ENCODE measurements at places on chromosomes 7 and 10.

DNA sequence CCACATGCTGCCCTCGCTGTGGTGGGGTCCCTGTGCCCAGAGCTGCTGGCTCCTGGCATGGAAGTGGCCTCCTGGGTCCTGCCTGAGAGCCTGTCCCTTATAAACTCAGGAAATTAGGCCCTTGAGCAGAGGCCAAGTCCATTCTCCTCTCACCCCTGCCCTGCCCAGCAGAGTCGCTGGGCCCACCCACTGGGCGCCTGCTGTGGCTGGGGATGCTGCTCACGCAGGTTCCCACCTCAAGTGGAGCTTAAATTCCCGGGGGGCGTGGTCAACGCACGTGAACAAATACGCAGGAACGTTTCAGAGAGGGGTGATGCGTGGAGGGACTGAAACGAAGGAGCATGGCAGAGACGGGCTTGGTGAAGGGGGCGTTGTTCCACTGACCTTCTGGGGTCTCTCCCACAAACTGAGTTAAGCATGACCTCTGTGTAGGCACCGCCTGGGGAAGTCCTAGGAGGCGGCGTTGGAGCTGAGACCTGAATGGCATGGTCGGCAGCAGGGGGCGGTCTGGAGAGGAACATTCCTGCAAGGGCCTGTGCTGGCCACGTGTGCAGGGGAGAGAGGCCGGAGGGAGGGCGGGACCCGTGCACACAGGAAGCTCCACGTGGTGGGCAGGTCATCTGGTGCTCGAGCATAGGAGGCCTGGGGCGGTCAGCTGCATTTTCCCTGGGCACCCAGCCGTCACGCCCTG is 27.9 kb downstream of the FAM20C start:
- DNase-seq: no peak

DNA sequence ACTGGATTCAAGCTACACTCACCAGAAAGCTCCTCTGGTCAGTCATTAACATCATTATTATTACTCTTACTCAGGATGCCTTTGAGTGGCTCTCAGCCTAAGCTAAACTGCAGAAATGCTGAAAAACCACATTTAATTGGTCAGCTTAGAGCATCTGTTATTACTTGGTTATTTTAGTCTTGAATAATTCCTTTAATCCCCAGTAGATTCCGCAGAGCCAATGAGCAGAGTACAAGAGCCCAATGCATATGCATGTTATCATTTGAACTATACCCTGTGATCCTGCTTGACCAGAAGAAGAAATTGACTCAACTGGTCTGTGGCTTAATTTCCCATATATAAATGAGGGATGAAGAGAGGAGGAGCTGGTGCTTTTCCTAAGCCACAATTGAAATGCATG is 417.6 kb upstream of the C7orf33 start:
- DNase-seq: no peak

DNA sequence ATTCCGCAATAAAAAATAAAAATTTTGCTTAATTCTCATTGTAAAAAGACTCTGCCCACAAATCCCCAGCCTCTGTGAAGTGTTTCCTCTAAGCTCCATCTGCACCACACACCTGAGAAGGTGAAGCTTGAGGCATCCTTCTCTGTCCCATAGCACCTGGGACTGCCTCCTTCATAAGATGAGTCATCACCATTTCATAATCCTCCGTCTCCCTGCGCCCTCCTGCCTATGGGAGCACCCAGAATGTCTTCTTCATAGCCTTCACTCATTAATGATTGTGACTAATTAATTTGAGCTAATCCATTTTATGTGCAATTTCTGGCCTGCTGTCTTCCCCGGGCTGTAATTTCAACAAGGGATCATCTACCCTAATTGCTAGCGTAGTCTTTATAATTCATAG is 90.3 kb downstream of the WDR11 start:
- DNase-seq: no peak

DNA sequence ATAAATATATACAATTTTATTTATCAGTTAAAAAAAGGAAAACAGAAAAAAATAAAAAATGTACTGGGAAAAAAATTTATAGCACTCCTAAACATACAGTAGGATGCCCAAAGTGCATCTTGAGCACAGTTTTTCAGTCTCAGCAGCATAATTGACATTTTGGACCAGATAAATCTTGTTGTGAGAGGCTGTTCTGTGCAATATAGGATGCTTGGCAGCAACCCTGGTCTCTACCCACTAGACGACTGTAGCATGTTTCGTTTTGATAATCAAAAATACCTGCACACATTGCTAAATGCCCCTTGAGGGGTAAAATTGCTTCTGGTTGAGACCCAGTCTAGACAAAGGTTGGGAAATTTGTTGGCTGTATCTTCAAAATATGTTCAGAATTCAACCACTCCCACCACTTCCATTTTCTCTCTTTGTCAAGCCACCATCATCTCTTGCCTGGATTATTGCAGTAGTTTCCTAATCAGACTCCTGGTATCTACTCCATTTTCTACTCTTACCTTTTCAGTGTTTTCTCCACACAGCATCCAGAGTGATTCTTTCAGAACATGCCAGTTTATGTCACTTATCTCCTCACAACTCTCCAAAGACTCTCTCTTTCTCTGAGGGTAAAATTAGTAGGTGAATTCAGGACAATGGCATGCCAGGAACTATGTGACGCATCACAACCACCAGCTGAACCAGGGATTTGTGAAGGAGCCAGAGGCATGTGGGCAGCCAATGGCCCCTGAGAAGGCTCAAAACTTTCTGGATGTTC is 91.4 kb downstream of the GPR85 start:
- no peak for DNase-seq

DNA sequence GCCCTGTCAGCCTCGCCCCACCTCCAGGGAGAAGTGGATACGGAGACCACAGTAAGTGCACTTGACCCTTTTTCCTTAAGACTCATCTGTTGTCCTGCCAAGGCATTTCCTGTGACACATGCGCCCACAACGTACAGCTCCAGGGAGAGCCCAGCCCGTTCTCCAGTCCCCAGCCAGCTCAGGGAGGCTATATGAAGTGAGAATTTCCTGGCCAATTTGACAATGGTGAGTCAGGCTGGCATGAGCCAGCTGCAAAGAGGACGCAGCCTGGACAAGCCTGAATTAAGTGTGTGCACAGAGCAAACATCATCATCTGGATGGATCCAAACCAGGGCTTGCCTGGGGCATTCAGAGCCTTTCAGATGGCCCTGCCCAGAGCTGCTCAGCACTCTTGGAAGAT is 244.8 kb downstream of the KCNMA1 start:
- DNase-seq: no peak

DNA sequence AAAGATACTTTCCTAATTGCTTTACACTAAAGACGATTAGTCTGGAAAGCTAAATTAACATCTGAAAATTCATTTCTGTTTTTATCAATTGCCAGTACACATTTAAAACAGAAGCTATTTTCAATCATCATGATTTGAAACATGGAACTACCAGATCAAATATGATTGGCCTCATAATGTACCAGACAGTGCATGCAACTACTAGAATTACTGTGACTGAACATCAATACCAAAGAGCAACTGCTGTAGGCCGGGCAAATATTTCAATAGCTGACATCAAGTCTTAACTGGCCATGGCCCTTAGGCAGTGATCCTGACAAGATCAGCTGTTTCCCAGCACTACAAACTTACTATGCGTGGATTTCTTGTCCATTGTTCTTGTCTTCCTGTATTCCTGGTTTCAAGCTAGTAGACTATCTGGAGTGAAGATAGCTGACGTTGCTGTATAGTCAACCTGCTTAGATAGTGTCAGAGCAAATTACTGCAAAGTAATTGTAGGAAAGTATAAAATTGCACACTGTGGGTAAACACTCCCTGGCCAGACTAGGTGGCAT is 21.7 kb upstream of the WNT16 start:
- DNase-seq: no peak

DNA sequence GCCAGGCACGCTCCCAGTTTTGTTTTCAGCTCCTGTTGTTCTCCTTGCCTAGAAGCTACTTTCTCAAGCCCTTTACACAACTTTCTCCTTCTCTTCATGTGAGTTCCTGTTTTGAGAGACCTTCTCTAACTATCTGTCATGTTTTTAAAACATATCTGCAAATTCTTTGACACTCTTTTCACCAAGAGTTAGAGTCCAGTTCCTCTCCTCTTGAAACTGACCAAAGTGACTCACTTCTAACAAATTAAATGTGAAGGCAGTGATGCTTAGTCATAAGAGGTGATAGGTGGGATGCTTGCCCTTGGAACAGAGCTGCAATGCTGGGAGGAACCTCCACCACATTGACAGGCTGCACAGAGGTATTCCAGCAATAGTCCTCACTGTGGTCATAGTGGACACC is 25.3 kb downstream of the ZSCAN25 start:
- DNase-seq: no peak

DNA sequence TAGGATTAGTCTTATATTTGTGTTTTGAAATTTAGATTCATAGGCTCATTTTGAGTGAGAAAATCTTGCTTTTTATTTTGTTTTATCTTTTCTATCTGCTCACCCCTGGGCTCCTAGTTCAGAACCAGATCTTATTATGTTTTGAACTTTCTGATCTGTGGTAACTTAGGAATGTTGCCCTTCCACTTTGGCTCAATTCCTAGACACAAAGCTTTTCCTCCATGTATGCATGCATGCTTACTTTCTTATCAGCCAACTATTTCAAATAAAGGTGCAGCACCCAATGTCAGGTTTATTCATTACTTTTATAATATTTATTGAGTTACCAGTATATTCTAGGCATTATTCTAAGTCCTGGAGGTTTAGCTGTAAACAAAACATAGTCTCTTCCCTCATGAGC is 374.8 kb upstream of the KIAA1217 start:
- no peak for DNase-seq

Measured in pons (tissue), 1 donor.